Immature natural killer cell (primary cell): ENCODE measurements at places on chromosomes 3 and 15.

DNA sequence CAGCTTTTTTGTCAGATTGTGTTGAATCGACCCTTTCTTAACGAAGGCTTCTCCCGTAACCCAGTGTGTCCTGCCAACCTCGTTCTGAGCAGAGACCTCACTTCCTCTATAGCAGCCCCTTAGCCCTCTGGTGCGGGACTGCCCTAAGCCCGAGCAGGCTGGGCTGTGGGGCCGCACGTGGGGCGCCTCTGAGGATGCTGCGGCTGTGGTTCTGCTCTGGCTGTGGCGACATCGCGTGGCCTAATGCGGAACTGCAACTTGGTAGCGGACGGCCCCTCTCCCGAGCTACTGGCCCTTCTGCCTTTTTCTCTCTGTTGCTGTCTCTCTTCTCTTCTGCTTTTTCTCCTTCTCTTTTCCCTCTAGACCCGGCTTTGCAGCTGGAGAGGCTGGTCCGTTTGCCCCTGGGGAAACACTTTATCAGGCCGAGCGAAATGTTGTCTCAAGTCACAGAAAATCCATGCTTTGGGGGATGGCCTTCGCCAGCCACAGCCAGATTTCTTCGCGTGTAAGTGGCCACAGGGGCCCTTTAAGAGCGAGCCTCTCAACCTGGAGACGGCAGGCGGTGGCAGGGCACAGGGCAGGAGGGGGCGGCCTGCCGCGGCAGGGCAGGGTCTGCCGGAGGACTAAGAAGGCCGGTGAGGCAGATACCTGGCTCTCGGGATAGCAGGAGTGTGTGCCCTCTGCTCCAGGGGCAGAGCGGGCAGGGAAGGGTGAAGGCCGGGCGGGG, 19.4 kb upstream of the KIF23 start:
- peak; percentile 71 for DNase-seq

DNA sequence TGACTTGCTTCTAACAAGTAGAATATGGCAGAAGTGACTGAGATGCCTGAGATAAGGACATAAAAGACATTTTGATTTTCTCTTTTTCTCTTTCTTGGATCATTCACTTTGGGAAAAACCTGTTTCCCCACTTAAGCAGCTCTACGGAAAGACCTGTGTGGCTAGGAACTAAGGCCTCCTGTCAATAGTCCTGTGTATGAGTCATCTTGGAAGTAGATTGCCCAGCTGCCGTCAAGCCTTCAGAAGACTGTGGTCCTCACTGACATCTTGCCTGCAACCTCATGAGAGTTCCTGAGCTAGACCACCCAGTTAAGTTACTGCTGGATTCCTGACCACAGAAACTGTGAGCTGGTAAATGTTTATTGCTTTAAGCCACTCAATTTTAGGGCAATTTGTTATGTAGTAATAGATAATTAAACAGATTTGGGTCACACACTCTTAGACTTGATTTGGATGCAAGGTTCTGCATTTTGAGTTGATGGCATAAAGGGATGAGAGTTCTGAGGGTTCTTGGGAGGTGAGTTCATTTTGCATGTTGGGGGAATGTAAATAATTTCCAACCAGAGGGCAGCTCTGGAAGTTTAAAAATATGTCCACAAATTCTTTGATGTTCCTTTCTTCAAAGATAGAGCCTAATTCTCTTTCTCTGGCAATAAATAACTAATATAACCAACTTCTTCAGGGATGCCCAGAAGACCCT, 229.2 kb downstream of the SQOR start:
- DNase-seq: no peak

DNA sequence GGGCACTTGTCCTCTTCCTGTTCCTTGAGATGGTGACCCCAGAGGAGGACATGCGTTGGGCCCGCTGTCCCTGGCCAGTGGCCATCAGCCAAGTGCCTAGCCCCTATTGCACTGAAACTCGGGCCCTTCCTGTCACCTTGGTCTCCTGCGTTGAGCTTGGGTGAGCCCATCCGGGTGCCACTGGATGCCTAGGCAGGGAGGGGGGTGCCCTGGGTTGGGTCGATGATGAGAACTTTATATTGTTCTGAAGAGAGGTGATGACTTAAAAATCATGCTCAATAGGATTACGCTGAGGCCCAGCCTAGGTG, 221.8 kb downstream of the SNRPN start:
- no peak for DNase-seq

- no peak for DNase-seq
These were observed 19.0 kb upstream of the ARHGEF26 start for GRCh38 chr3:154102225-154102624.

DNA sequence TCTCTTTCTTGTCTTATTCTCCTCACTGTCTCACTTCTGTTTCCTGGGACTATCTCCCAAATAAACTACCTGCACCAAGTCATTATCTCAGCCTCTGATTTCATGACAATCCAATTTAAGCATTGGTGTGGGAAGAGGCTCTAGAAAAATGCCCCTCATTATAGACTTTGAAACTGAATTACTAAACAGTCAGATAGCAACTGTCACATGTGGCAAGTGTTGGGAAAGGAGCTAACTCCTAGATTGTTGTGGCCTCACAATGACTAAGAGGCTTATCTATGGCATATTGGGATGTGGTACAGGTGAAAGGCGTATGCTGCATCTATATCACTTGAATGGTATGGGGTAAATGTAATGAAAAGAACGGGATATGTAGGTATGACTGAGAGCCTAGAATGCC, 103.5 kb upstream of the CCDC54 start:
- DNase-seq: no peak

- DNase-seq: no peak
These were observed 5.5 kb upstream of the ARID3B start for GRCh38 chr15:74535388-74536084.

- DNase-seq: no peak
These were observed 76.9 kb downstream of the TRIM69 start for GRCh38 chr15:44813231-44813630.

GRCh38 chr3:141100112-141100511, 49.0 kb downstream of the SPSB4 start:
- DNase-seq: no peak

DNA sequence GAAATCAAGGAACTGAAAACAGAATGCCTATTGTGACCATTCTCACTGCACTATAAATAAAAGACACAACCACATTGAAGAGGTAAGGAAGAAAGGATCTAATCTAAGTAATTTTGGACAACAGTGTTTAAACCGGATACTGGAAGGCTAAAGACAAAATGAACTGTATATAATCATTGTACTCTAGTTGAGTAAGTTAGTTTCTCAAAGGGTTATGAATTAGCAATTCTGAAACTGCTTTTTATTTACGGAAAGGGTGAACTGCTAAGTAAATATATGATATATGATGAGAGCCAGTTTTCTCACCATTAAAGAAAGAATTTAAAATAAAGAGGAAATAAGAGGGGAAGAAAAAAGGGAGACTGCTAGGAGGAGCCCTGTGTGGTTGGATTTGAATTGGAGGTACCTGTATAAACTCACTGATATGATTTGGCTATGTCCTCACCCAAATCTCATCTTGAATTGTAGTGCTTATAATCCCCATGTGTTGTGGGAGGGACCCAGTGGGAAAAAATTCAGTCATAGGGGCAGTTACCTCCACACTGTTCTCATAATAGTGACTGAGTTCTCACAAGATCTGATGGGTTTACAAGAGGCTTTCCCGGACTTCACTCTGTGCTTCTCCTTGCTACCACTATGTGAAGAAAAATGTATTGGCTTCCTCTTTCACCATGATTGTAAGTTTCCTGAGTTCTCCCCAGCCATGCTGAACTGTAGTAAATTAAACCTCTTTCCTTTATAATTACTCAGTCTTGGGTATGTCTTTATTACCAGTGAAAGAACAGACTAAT, 607.7 kb downstream of the PYDC2 start:
- no peak for DNase-seq

DNA sequence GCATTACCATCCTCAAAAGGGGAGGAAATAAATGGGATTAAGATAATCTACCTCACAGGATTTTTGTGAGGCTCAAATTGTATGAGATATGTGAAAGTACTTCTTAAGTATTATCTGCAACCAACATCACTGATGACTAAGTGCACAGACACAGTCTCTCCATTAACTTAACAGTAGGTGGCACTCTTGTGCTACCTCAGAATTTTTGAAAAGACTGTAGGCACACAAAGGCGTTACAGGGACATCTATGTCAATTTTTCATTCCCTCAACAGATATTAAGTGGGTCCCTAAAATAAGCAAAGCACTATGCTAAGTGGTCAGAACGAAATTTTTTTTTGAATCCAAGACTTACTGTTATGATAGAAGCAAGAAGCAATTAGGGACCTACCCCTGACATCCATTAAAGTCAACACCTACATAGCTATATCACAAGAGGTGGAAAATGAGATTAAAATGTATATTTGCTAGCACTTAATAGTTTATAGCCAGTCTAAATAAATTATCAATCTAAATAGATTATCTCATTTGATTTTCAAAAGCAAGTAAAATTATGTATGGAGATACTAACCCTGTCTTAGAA, 52.9 kb downstream of the RYK start:
- peak; percentile 43 for DNase-seq

DNA sequence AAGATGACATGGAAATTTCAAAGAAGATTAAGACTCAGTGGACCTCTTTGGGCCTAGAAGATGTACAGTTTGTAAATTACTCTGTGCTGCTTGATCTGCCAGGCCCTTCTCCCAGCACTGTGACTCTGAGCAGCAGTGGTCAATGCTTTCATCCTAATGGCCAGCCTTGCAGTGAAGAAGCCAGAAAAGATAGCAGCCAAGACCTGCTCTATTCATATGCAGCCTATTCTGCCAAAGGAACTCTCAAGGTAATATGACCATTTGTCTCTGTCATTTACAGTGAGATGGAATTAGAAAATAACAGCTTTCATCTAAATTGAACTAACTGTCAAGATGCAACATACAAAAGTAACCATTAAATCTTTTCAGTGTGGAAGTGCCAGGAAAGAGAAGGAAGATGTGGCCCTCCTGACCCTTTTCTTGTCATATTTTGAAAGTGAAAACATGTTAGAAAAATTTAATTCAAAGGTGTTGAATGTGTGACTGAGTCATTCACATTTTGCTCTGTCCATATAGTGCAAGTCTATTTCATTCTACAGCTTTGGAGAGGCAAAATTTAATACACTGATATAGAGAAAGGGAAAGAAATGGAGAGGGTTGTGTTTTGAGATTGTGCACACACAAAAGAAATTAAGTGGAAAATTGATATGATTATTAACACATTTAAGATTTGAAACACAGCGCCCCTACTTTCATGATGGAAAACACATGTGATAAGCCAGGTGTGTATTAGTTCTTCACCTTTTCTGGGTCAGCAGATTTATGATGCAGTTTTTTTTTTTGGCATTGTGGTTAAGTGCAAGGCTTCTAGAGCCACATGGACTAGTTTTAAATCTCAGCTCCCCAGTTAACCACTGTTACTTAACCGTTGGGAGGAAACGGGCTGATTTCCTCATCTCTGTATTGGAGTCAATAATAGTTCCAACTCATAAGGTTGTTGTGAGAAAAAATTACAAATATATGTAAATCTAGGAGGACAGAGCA, 375.1 kb downstream of the NAALADL2 start:
- no peak for DNase-seq

DNA sequence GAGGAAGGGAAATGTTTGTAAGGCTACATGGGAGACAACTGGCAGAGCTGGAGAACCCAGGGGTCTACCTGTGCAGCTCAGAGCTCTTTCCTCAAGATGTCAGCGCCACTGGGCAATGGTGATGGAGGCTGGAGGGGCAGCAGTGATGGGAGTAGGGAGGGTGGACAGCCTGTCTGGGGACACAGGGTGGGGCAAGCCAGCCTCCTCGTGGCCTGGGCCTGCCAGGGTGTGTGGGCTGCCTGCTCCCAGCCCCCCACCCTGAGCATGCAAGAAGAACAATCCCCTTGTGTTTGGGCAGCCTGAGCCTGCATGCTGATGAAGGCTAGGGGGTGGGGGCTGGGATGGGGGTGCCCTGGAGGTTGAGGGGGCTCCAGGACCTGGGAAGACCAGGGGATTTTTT, 1.2 kb downstream of the PCBP4 start:
- no peak for DNase-seq

DNA sequence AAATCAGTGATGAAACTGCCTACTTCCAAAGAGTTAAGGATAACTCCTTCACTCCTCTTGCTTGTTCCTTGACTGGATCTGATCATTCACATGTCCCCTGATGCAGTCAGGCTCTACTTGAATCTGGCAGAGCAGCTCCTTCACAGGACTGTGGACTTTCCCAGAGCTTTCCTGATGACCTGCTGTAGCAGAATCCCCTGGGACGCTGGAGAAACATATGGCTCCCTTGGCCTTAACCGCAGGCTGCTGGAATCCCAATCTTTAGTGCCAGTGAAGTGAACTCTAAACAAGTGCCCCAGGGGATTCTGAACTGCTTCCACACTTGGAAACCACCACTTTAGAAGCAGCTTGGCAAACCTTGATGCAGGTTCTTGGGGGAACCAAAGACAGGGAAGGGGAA, 217.8 kb downstream of the CHST2 start:
- DNase-seq: no peak

DNA sequence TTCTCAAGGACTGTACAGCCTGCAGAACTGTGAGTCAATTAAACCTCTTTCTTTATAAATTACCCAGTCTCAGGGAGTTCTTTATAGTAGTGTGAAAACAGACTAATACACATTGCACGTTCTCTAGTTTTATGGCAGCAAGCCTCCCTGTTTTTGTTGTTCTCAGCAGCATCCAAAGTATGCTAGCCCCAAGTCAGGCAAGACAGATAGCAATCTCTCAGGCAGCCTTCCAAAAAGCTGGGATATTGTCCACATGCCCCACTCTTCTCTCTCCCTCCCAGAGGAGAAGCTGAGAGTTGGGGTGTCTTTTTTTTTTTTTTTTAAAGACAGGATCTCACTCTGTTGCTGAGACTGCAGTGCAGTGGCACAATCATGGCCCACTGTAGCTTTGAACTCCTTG, 130.6 kb downstream of the ISL2 start:
- no peak for DNase-seq

GRCh38 chr15:43514241-43515057, 3.0 kb upstream of the MAP1A start:
- DNase-seq: peak; percentile 11

DNA sequence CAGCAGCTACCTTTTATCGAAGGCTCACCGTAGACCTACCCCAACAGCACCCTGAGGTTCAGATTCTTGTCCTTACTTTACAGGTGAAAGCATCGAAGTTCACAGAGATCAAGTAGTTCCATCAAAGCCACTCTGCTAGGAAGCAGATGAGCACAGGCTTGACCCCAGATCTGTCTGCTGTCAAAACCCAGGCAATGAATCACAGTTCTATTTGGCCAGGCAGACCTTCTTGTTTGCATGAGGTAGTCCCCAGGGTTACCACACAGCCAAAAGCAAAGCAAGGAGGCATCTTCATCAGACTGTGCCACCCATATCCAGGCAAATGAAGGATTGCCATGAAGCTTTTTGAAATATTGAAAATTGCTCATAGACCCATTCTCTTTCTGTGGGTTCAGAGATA, 33.0 kb downstream of the HES1 start:
- no peak for DNase-seq

GRCh38 chr15:62445244-62445643, 280.2 kb upstream of the C2CD4B start:
- no peak for DNase-seq

GRCh38 chr15:48481802-48482201, 150.6 kb downstream of the DUT start:
- no peak for DNase-seq

GRCh38 chr3:9109568-9109914, 139.9 kb downstream of the SRGAP3 start:
- DNase-seq: no peak
